ENCODE measurements at places on chromosomes 2 and 18.

- no peak for DNase-seq
These were observed 644.6 kb upstream of the CNTNAP5 start for GRCh38 chr2:123380370-123380935.

- DNase-seq: no peak
These were observed 76.6 kb upstream of the ZNF516 start for GRCh38 chr18:76571689-76572088.

- DNase-seq: no peak
These were observed 57.3 kb downstream of the NRP2 start for GRCh38 chr2:205739620-205740019.

GRCh38 chr18:11322716-11323115, 173.3 kb upstream of the PIEZO2 start:
- no peak for DNase-seq

GRCh38 chr18:51188024-51188701, 9.3 kb downstream of the MEX3C start:
- DNase-seq: no peak

DNA sequence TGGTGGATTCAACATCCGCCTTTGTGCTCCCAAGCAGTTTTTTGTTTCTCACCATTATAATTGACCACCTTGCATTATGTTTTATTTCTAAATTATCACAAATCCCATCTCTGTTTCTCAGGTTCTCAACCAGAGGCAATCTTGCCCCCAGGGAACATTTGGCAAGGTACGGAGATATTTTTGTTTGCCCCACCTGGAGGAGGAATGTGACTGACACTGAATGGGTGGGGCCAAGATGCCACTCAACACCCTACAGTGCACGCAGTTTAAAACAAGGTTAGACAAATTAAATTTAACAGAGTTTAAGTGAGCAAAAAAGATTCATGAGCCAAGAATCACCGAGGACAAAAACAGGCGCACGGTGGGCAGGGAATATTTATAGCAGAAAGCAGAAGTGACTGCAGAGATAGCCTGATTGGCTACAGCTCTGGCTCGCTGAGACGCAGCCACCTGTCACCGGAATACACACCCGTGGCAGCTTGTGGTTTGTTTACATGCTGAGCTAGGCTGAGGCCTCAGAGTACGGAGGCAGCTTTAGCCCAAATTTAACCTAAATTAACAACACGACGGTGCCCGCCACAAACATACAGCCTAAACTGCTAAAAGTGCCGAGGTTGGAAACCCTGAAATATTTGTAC, 150.0 kb upstream of the ALKAL2 start:
- no peak for DNase-seq

- no peak for DNase-seq
These were observed 220.5 kb downstream of the FAM210A start for GRCh38 chr18:13505780-13506345.

- no peak for DNase-seq
These were observed 464.1 kb downstream of the PLCL1 start for GRCh38 chr2:198268519-198268918.

GRCh38 chr2:190867212-190867611, 13.4 kb upstream of the GLS start:
- no peak for DNase-seq

GRCh38 chr18:48222118-48222517, 187.1 kb downstream of the ZBTB7C start:
- no peak for DNase-seq

DNA sequence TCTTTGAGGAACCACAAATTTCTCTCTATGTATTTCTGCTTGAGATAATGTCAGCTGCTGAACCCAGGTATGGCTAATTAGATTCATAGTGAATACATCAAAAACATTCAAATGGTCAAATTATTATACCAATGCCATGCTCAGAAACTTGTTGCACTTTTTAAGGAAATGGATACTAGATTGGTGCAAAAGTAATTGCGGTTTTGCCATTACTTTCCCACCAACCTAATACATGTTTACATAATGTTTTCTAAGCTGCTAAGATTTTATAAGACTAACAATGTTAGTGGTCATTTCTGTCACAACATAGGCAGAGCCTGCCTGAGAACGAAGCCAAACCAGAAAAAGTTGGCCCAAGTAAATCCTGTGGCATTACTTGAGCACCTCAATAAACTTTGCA, 568.2 kb upstream of the LRATD1 start:
- DNase-seq: no peak

DNA sequence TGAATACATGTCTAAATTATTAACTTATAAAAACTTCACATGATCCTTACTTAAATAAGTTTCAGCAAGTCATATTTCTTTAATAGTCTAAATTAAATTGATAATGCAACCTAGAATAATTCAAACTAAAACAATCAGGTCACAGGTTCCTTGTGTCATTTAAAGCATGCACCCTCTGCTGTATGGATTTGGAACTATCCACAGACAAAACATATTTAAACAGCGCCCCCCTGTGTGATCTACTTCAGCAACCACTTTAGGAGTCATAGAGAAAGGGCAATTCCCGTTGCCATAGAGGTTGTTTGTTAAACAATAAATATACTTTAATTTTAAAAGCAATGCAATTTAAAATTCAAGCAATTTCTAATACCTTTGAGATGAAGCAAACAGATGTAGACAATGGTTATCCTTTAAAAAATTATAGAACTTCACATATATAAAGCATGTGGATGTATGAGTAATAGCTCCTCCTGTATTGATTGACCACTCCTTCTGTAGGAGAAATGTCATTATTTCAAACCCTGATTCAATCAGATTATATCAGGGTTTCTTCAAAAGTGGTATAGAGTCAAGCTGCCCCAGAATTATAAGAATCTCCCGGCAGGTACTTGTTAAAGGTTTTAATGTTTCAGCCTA, 21.2 kb downstream of the GRB14 start:
- peak; percentile 43 for DNase-seq

GRCh38 chr2:204576362-204576979, 31.2 kb downstream of the PARD3B start:
- DNase-seq: no peak

GRCh38 chr2:209526561-209526960, 102.7 kb downstream of the MAP2 start:
- no peak for DNase-seq

- DNase-seq: no peak
These were observed 59.1 kb upstream of the PELI1 start for GRCh38 chr2:64203131-64203857.

DNA sequence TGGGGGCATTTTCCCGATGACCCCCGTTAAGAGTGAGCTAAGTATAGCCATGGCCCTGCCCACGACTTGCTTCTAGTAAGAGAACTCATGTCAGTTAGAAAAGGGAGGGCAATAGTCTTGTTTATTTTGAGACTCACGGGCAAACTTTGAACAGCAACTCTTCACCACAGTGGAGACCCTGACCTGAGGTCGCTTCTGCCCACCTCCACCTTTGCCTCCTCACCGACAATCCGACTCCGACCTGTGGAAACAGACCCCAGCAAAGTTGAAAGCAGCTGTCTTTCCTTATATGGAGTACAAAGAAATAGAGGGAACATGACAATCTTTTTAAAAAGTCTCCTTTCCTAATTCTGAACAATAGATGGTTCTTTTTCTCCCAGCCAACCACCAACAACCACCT, 155.0 kb upstream of the GCFC2 start:
- no peak for DNase-seq

GRCh38 chr2:170044751-170045478, 133.0 kb upstream of the MYO3B start:
- DNase-seq: no peak

- DNase-seq: no peak
These were observed 832.3 kb upstream of the ID2 start for GRCh38 chr2:7849531-7849930.

GRCh38 chr2:106339132-106339531, 129.1 kb downstream of the RGPD3 start:
- DNase-seq: no peak

DNA sequence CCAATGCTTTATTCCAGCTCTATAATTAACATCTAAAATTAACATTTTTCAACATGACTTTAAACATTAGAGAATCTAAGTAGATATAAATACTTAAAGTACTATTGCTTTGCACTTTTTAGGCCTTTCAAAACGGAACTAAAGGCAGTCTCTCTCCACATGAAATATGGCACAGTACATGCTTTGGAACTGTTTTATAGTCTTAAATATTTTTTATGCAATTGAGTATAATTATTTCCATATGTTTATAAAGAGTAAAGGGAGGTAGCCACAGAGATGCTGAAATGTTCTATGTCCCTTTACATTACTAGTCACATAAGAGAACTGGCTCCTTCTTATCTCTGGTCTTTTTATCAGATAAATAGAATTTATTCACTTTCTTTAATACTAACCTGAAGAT, 674.0 kb downstream of the PLCL1 start:
- no peak for DNase-seq

- DNase-seq: no peak
These were observed 42.0 kb upstream of the LTBP1 start for GRCh38 chr2:32904751-32905150.

- DNase-seq: no peak
These were observed 339.4 kb downstream of the DCC start for GRCh38 chr18:52679354-52679753.

GRCh38 chr2:172792711-172793110, 57.1 kb downstream of the RAPGEF4 start:
- no peak for DNase-seq

- no peak for DNase-seq
These were observed 32.1 kb upstream of the SPAG16 start for GRCh38 chr2:213252206-213252605.

- DNase-seq: no peak
These were observed 37.7 kb upstream of the GPR155 start for GRCh38 chr2:174524527-174524926.

DNA sequence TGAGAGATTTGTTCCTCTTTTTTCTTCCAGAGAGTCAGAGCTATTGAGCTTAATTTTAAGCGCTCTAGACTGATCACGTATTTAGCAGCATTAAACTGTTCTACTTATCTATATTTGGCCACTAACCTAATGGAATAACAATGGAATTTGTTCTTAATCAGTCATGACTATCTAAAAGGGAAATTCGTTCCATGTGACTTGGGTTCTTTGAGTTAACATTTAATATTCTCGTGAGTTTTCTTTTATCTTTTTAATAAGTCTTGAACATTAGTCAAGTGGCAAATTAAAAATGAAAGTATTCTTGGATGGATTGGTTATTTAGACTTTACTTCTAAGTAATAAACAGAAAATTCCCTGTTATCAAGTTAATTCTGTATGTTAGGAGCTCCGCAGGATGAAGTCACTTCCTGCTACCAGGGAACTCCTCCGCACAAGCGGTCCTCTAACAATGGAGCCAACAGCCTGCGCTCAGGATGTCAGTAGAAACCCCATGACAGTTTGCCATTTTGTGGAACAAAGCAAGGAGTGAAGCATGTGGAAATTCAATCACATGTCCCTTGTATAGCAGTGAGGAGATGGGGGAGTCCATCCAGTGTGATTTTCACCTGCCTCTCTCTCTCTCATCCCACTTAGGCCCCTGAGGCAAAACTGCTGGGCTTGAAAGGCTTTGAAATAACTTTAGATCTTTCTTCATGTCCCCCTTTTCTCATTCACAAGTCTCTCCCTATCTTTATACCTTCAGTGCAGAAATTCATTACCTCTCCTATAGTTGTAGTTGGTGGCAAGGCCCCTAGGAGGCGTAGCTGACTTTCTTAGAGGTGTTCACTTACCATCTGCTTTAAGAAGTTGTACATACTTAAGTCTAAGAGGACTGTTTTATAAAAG, 138.1 kb downstream of the WDR7 start:
- peak; percentile 26 for DNase-seq

- DNase-seq: no peak
These were observed 37.5 kb upstream of the SLC38A11 start for GRCh38 chr2:164992818-164993217.

DNA sequence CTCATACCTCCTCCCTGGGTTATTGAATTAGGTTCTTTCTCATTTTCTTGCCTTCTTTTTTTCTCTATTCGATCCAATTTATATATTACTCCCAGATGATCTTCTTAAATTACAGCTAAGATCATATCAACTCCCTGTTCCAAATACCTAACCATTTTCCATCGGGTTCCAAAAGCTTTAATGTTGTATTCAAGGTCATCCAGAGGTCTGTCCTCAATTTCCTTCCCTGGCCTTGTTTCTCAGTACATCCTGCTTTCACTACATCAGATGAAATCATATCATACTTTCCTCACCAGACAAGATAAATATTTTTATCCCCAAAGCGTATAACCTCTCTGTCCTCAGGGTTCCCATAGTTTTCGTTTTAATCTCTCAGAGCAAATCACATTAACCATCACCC, 36.3 kb upstream of the GREB1L start:
- no peak for DNase-seq

DNA sequence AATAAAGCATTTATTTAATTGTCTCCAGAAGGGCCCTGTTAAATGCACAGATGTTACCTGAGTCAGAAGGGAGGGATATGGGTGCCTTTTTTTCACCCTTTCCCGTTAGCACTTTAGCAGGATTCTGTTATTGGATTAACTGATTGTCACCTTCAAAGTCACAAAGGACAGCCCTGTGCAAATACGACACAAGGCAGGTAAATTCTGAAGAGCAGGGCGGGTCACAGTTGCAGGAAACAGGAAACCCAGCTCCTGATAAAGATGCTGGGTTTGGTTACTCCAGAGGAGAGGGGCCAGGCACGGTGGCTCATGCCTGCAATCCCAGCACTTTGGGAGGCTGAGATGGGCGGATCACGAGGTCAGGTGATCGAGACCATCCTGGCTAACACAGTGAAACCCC, 11.4 kb upstream of the PKDCC start:
- DNase-seq: no peak

DNA sequence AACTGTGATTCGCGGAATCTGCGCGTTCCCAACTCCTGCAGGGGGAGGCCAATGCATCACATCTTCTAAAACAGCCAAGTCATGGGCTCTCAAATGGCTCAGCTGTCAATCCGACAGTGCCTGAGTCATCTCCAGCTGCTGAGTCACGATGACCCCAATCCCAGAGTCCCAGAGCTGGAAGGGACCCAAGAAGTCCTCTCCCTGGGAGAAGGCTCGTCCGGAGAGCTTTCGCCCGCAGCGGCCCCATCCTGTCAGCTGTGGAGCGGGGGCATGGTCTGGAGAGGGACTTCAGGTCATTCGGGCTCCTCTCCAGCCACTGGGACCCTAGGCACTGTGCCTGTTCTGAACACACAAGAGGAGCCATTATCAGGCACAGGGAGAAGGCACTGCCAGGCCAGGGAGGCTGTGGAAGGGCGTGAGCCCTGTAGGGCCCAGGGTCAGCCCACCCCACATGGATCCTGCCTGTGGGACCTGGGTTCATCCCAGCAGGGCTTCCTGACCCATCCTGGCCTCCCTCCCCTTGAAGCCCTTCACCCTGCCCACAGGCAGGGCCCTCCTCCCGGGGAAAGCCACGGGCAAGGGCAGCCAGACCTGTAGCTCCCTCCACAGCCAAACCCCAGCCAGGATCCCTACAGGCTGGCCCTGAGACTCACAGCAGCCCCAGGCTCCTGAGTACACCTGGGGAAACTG, 47.6 kb upstream of the GPC1 start:
- peak; percentile 62 for DNase-seq

- peak; percentile 48 for DNase-seq
These were observed 154.6 kb downstream of the CCDC74A start for GRCh38 chr2:131682122-131682944.
